ENCODE measurements at places on chromosomes 5 and 9. TPM values are rescaled to one million over a fixed set of nuclear protein-coding genes. Genes with fewer than 3 reads are reported as not detected.

SGCD gene
- 4.5 TPM for total RNA-seq

LRRC70 gene
- 0.25 TPM for total RNA-seq

PPP2R2B gene
- 0.14 TPM for total RNA-seq

F2RL1 gene
- 260 TPM for total RNA-seq

MOCS2 gene
- 31.5 TPM for total RNA-seq

LCN2 gene
- total RNA-seq = 3.8 TPM

NADK2 gene
- total RNA-seq = 11.8 TPM

TXNDC8 gene
- not detected for total RNA-seq

NIPAL4 gene
- total RNA-seq = 11.7 TPM

SPINK1 gene
- total RNA-seq = 0.74 TPM

BSPRY gene
- 0.08 TPM for total RNA-seq

LRRC26 gene
- total RNA-seq = 2.2 TPM

PCDHB2 gene
- 3.5 TPM for total RNA-seq

DPM2 gene
- total RNA-seq = 44.1 TPM

SPATA31E1 gene
- 0.03 TPM for total RNA-seq

NDST1 gene
- 64.7 TPM for total RNA-seq

KCNMB1 gene
- not detected for total RNA-seq

GPR21 gene
- not detected for total RNA-seq

ST6GALNAC6 gene
- 23.4 TPM for total RNA-seq

CCL28 gene
- total RNA-seq = 0.18 TPM

SPATA31A3 gene
- total RNA-seq = not detected

KIF12 gene
- total RNA-seq = 2.8 TPM

NUTM2G gene
- total RNA-seq = not detected

ACER2 gene
- 3.2 TPM for total RNA-seq

PHF24 gene
- 0.10 TPM for total RNA-seq

PITX1 gene
- 32.5 TPM for total RNA-seq

SMIM33 gene
- not detected for total RNA-seq

IL6ST gene
- total RNA-seq = 49.5 TPM

DOLPP1 gene
- total RNA-seq = 18.9 TPM

ITK gene
- 0.13 TPM for total RNA-seq
